Transverse colon (tissue), 4 donors: ENCODE measurements at places on chromosomes 2 and 18. TPM values are rescaled to one million over a fixed set of nuclear protein-coding genes. Genes with fewer than 3 reads are reported as not detected.

GRCh38 chr2:231781798-231782726, 980 bp upstream of the PDE6D start:
- peaks cover 15% of the 10 kb centered on the region for H3K4me1 ChIP-seq
- no peaks in the 10 kb centered on the region for H3K27me3 ChIP-seq
- H3K4me3 ChIP-seq: peak overlapping the region; percentile 97
- H3K27ac ChIP-seq: peak overlapping the region; percentile 88
- DNase-seq: peak; percentile 43

- H3K36me3 ChIP-seq: no peaks in the 10 kb centered on the region
- no peaks in the 10 kb centered on the region for H3K27me3 ChIP-seq
- no peaks in the 10 kb centered on the region for H3K4me1 ChIP-seq
- H3K27ac ChIP-seq: peak overlapping the region; percentile 60
- no peak overlapping the region for H3K4me3 ChIP-seq
Observed at GRCh38 chr18:45562567-45563479, 52.5 kb upstream of the SLC14A2 start.

DNA sequence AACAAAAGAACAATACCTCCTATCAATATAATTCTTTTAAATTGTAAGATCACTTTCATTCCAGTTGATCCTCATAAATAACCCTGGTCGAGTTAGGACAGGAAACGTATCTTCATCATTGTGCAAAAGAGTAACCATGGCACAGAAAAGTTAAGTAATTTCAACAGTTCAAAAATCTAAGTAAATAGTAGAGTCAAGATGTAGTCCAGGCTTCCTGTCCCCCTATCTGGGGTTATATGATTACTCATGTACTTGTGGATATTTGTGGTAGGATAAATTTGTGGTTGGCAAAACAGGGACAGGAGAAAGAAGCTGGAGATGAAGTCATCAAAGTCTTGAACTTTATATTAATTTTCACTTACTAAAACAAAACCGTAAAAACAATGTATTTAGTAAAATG, 772.6 kb downstream of the TSN start:
- no peaks in the 10 kb centered on the region for H3K27me3 ChIP-seq
- H3K4me3 ChIP-seq: no peak overlapping the region
- H3K27ac ChIP-seq: no peak overlapping the region
- H3K4me1 ChIP-seq: no peaks in the 10 kb centered on the region

DNA sequence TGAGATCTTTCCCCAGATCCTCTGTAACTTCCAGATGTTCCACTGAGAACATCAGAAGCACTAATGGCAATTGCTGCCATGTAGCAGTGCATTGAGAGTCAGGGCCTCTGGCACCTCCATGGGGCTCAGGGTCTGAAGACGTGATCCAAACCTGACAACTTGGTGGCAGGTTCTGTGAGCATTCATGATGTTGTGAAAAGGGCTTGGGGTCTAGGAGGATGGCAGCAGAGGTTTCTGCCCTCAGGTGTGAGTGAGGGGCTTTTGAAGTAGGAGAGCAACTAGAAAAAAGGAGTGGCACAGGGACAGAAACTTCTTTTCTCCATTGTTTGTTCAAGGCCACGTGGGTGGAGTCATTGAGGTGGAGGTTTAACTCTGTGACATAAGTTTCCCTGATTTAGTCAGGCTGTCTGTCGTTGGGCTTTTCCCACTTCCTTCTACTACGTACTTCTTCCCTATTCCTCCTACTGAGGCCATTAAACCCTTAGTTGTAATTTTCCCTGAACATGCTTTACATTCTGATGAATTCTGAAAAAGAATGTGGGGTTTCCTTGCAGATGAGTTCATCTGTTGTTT, 13.1 kb downstream of the CFLAR start:
- no peaks in the 10 kb centered on the region for H3K27me3 ChIP-seq
- DNase-seq: peak; percentile 70
- no peak overlapping the region for H3K4me3 ChIP-seq
- H3K4me1 ChIP-seq: peaks cover 63% of the 10 kb centered on the region

Gene RNF138
- total RNA-seq: 18.3 TPM

GRCh38 chr2:141994066-141994465, 136.8 kb downstream of the LRP1B start:
- no peaks in the 10 kb centered on the region for H3K4me1 ChIP-seq
- no peak for DNase-seq
- no peaks in the 10 kb centered on the region for H3K36me3 ChIP-seq

- H3K4me1 ChIP-seq: no peaks in the 10 kb centered on the region
- H3K27me3 ChIP-seq: no peaks in the 10 kb centered on the region
- no peak overlapping the region for H3K4me3 ChIP-seq
- H3K27ac ChIP-seq: no peak overlapping the region
- DNase-seq: no peak
Observed at GRCh38 chr18:24103320-24104021, 35.4 kb upstream of the CABYR start.

DNA sequence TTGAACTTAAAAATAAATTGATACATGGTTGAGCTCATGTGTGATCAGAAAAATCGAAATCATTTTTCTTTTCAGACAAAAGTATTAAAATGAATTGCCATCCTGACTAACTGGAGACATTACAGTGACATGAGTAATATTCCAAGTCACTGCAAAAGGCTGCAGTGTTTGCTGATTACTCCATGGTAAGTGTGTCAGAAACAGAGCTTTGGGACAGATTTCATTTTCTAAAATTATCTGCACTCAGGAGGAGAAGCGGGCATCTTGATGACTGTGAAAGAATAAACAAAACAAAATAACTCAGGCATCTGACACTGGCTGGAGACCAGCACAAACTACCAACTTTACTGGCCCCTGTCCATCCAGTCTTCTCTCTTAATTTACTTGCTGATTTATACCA, 312.3 kb upstream of the PIK3C3 start:
- no peak overlapping the region for H3K4me3 ChIP-seq
- no peak for DNase-seq
- H3K27me3 ChIP-seq: no peaks in the 10 kb centered on the region
- no peak overlapping the region for H3K27ac ChIP-seq
- no peaks in the 10 kb centered on the region for H3K36me3 ChIP-seq

- no peaks in the 10 kb centered on the region for H3K36me3 ChIP-seq
- peaks cover 17% of the 10 kb centered on the region for H3K4me1 ChIP-seq
- peak; percentile 26 for DNase-seq
- peak overlapping the region; percentile 53 for H3K27ac ChIP-seq
- no peaks in the 10 kb centered on the region for H3K27me3 ChIP-seq
Observed at GRCh38 chr2:84704505-84705244, 176.2 kb downstream of the TRABD2A start.

DNA sequence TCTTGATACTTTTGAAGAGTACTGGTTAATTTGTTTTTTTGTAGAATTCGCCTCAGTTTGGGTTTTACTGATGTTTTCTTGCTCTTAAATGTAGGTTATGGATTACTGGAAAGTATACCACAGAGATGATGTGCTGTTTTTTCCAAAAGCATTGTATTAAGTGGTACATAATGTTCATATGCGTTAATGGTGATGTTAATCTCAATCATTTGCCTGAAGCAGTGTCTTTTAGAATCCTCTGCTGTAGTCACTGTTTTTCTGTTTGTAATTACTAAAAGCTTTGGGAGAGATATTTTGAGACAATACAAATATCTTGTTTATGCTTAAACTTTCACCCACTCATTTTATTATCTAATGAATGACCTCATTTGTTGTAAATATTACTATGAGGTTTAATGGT, 163.4 kb upstream of the LRP1B start:
- H3K27ac ChIP-seq: no peak overlapping the region
- H3K27me3 ChIP-seq: no peaks in the 10 kb centered on the region
- no peaks in the 10 kb centered on the region for H3K4me1 ChIP-seq
- no peak for DNase-seq

GRCh38 chr18:6921571-6921970, 192.1 kb downstream of the ARHGAP28 start:
- H3K4me1 ChIP-seq: no peaks in the 10 kb centered on the region
- H3K4me3 ChIP-seq: no peak overlapping the region
- no peak overlapping the region for H3K27ac ChIP-seq
- no peaks in the 10 kb centered on the region for H3K27me3 ChIP-seq
- no peak for DNase-seq

Gene REG1B
- total RNA-seq: not detected

- peaks cover 28% of the 10 kb centered on the region for H3K4me1 ChIP-seq
- no peaks in the 10 kb centered on the region for H3K36me3 ChIP-seq
- H3K27me3 ChIP-seq: no peaks in the 10 kb centered on the region
Observed at GRCh38 chr2:241776336-241777169, at the start of gene GAL3ST2. TSS of gene GAL3ST2 (plus strand) at chr2:241776822. CDS start at chr2:241776956, 134 bp downstream.

DNA sequence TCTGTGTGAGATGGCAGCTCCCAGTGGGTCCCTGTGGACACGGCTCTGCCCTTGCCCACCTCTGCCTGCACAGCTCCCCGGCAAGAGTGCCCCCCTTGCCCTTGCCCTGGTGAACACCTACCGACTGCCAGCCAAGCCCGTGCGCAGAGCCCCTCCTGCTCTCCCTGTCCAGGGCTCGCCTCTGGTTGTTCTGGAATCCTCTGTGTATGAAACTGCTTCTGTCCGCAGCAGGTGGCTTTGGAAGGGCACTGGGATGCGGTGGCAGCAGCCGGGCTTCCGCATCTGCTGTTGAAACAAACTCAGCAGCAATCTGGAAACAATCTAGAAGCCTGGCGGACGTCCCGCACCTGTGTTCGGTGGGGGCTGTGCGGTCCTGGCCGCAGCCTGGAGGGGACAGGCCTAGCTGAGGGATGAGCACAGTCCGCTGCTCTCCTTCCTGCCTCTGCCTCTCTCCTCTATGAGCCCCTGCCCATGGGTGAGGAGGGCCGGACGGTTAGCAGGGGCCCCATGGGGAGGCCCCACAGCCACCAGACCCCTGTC, 34.0 kb upstream of the KLF11 start:
- H3K4me1 ChIP-seq: peaks cover 23% of the 10 kb centered on the region
- H3K27me3 ChIP-seq: no peaks in the 10 kb centered on the region
- no peak for DNase-seq
- no peak overlapping the region for H3K4me3 ChIP-seq
- peak overlapping the region; percentile 74 for H3K27ac ChIP-seq

- no peak overlapping the region for H3K27ac ChIP-seq
- no peaks in the 10 kb centered on the region for H3K36me3 ChIP-seq
- DNase-seq: no peak
Observed at GRCh38 chr2:121856360-121856759, 100.9 kb downstream of the TSN start.

GRCh38 chr2:63840081-63840784, 1.5 kb upstream of the UGP2 start:
- no peak for DNase-seq
- H3K36me3 ChIP-seq: no peaks in the 10 kb centered on the region
- H3K4me1 ChIP-seq: peaks cover 23% of the 10 kb centered on the region
- H3K4me3 ChIP-seq: peak overlapping the region; percentile 82
- no peaks in the 10 kb centered on the region for H3K27me3 ChIP-seq

DNA sequence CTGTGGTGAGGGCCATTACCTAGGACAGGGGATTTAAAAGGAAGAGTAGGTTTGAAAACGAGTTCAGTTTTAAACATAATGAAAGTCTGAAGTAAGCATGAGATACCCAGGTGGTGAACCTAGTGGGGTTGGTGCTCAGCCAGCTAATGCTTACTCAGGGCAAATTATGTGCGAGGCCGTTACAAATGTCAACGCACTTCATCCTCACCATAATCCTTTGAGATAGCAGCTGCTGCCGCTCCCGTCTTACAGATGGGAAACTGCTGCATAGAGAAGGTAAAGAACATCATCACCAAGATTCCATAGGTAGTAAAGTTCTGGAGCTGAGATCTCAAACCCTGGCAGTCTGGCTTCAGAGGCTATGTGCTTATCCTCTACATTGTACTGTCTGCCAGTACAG, 209.0 kb downstream of the DYM start:
- DNase-seq: no peak
- H3K36me3 ChIP-seq: no peaks in the 10 kb centered on the region
- no peak overlapping the region for H3K27ac ChIP-seq
- H3K27me3 ChIP-seq: no peaks in the 10 kb centered on the region

DNA sequence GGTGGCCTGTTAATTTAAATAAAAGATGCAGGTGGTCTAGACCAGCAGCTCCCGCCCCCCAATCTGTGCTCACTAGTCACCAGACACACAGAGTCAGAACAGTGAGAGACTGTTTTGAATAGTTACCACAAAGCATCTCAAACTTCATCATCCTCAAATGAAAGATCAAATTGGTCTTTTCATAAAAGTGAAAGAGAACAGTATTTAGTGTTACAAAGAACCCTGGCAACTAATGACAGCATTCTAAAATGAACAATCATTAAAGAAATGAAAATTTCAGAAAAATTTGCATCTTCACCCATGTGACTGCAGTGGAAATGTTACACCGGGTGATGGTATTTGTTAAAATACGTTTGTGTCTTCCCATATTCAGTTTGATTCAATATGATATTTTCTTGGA, 65.5 kb upstream of the PMAIP1 start:
- no peak for DNase-seq
- H3K4me1 ChIP-seq: no peaks in the 10 kb centered on the region
- no peaks in the 10 kb centered on the region for H3K36me3 ChIP-seq
- no peak overlapping the region for H3K27ac ChIP-seq
- H3K27me3 ChIP-seq: no peaks in the 10 kb centered on the region
- H3K4me3 ChIP-seq: no peak overlapping the region

DNA sequence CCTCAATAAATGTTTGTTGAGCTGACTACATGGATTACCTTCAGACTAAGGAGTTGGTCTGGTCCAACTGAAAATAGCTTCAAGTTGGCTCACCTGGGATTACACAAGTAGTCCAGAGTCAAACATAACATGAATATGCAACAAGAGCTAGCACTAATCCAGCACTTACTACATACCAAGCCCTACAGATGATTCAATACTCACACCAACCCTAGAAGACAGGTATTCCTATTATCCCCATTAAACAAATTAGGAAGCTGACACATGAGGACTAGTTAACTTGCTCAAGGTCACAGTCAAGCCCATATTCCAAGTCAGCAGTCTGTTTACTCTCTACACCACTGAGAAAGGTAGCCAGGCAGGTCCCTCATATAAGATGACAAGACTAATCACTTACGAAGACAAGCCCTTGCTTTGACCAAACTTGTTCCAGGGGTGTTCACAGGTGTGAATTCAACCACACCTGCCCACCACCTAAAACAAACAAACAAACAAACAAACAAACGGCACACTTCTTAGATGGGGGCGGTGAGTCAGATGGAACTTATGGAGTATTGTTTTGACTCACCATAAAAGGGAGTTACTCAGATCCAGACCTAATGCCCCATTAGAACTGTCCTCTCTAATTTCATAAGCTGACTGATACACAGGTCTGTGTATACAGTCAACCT, 29.1 kb downstream of the TMEM131 start:
- H3K27me3 ChIP-seq: no peaks in the 10 kb centered on the region
- peaks cover 55% of the 10 kb centered on the region for H3K4me1 ChIP-seq
- no peaks in the 10 kb centered on the region for H3K36me3 ChIP-seq
- peak overlapping the region; percentile 84 for H3K27ac ChIP-seq

DNA sequence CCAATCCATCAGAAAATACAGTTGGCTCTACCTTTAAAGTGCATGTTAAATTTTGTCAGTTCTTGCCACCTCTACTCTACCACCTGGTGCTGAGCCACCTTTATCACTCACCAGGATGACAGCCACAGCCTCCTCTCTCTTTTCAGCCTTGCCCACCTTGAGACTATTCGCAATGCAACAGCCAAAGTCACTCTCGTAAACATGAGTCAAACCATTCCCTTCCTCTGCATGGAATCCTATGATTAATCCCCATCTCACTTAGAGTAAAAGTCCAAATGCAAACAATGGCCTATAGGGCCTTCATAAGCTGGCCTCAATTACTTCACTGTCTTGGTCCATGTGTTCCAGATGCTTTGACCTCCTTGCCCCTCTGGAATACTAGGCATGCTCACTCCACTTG, 5.8 kb upstream of the OSBPL6 start:
- no peaks in the 10 kb centered on the region for H3K4me1 ChIP-seq
- H3K36me3 ChIP-seq: no peaks in the 10 kb centered on the region
- peaks cover 23% of the 10 kb centered on the region for H3K27me3 ChIP-seq
- no peak overlapping the region for H3K27ac ChIP-seq
- no peak for DNase-seq

GRCh38 chr18:35041815-35042387, 688 bp downstream of the MAPRE2 start:
- DNase-seq: no peak
- peaks cover 19% of the 10 kb centered on the region for H3K4me1 ChIP-seq
- peak overlapping the region; percentile 48 for H3K4me3 ChIP-seq
- H3K36me3 ChIP-seq: no peaks in the 10 kb centered on the region
- H3K27me3 ChIP-seq: no peaks in the 10 kb centered on the region
- H3K27ac ChIP-seq: peak overlapping the region; percentile 85
